ENCODE measurements at places on chromosomes 6 and 20.

DNA sequence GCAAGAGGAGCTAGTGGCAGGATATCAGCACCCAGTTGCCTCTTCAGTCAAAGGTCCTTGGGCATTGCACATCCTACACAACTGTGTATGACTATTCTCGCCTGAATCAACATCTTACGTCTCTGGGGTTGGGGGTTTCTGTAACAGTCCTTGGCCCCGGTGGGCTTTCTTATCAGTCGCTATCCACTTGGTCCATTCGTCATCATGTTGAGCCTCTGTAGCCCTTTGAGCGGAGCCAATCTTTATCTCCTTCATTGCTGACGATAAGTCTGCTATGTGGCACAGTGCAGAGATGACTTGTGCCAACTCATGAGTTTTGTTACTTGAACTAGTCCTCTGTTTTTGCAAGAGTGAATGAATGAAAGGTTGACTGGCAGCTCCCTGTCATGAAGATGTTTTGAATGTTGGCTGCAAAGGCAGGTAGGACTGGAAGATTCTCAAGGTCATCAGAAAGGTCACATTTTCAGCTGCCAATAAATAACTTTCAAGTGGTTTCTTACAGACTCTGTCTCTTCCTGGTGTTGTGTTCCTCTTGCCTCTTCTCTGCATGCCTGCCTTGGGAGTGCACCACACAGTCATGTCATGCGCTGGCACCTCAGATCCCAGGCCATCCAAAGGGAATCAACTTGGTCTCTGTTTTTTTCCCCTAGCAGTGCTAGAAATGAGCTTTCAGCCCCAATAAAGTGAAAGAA is 238.9 kb downstream of the SLC24A3 start:
- no peak for DNase-seq

DNA sequence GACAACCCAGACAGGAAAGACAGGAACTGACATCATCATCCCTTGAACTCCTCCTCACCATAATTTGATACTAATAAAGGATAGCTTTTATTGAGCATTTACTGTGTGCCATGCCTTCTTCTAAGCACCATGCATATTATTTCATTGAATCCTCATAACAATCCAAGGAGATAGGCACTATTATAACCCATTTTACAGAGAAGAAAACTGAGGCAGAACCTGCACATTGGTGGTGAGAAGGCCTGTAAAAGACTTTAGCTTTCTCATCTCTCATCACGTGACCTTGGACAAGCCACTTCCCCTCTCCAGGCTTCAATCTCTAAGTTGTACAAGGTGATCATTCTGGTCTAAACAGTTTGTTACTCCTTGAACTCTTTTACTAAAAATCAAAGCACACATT is 34.5 kb upstream of the PREX1 start:
- no peak for DNase-seq

GRCh38 chr6:14924126-14925024 is 321.5 kb upstream of the JARID2 start:
- DNase-seq: no peak

GRCh38 chr6:128316258-128316929 is 204.0 kb downstream of the PTPRK start:
- DNase-seq: no peak

DNA sequence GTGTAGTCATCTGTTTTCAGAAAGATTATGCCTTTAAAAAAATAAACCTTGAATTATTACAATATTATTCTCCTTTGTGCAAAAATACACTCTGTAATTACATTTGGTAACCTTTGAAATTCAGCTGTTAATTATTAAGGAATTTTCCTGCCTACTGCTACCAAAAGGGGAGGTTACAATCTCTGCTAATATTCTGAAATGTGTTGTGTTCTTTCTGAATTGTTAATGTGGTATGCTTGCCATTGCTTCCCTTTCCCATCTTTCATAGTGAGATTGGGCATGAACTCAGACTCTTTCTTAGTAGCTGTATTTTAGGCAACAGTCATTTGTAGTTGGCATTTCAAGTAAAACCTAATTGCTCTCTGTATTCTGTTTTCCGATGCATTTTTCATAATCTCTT is 73.0 kb downstream of the PHF3 start:
- DNase-seq: no peak

DNA sequence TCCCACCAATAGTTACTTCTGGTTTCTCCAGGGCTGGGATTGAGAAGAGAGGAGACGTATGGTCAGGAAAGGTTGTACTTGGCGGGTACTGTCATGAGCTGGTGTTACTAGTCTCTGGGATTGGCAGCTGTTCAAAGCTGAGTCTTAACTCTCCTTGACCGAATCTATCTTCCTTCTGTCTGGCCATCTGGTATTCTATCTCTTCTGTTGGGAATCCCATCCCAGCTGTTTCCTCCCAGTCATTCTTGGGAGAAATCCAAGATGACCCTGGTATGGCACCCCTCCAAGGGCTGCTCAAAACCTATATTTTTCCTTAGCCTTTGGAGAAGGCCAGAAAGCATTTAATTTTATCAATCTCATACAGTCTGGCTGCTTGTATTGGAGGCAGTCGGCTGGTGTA is 287.0 kb upstream of the CHD6 start:
- DNase-seq: no peak

GRCh38 chr6:136037242-136037875 is 185.9 kb downstream of the PDE7B start:
- DNase-seq: peak; percentile 59

DNA sequence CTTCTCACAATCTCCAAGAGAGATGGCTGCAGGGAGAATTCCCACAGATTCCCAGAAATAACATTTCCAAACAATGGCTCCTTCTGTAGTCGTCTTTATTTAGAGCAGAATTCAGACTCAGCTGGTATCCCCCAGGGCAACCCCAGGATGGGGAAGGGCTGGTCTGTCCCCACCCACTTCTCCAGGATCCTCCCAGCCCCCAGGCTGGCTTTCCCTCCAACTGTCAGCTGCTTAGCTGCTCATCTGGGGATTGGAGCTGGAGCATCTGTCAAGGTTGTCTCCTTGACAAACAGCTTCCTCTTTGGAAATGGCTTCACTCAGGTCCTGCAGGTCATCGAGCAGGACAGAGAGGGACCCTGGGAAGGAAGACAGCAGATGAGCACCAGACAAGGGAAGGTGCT is 3.5 kb upstream of the PSORS1C2 start:
- DNase-seq: no peak

Data from naive thymus-derived CD8-positive, alpha-beta T cell (primary cell).